Activated T-cell treated with anti-CD3 and anti-CD28 coated beads, Interleukin-2, amount 50 U/mL, for 4 hours (primary cell): ENCODE measurements at places on chromosomes 1 and 21. TPM values are rescaled to one million over a fixed set of nuclear protein-coding genes. Genes with fewer than 3 reads are reported as not detected.

Gene AQP10
- not detected for total RNA-seq

- DNase-seq, result no peak
Measured at GRCh38 chr1:59323879-59324278, 27.0 kb downstream of the FGGY start.

DNA sequence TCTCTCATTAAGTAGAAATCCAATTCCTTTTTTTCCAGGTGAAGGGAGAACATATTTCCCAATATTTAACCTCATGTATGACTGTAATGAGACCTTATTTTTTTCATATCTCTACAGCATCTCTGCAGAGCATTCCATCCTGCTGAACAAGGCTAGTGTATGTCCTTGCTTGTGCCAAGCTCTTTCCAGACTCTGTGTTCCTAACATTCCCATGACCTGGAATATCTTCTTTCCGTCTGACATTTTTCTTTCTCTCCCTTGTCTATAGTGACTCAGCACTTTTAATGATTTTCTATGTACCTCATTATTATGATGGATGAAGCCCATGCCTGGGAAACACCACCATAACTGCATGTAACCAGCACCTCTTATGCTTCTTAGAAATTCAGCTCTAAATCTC lies 278.3 kb upstream of the NRIP1 start:
- no peak for DNase-seq

Gene CR2
- total RNA-seq, result 0.43 TPM

Gene ERRFI1
- total RNA-seq, result 2.9 TPM

GRCh38 chr1:171509191-171509590 lies 23.9 kb downstream of the PRRC2C start:
- DNase-seq, result no peak

Gene PER3
- 4.3 TPM for total RNA-seq

Gene VANGL1
- total RNA-seq, result 1.8 TPM

Gene F5
- 149 TPM for total RNA-seq

DNA sequence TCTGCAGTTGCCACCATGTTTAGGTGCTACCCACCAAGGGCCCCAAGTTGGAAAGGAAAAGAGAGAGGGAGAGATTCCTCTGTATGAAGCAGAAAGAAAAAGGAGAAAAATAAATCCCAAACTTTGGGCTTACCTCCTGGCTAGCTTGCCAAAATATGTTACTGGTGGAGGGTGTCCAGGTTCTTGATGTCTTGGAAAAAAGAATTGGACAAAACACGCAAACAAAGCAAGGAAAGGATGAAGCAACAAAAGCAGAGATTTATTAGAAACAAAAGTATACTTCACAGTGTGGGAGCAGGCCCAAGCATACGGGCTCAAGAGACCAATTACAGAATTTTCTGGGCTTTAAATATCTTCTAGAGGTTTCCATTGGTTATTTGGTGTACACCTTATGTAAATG lies 204.5 kb upstream of the LRRC7 start:
- DNase-seq, result no peak

- no peak for DNase-seq
Measured at GRCh38 chr1:177902266-177902665, 67.6 kb downstream of the SEC16B start.

Gene DNASE2B
- total RNA-seq, result not detected

DNA sequence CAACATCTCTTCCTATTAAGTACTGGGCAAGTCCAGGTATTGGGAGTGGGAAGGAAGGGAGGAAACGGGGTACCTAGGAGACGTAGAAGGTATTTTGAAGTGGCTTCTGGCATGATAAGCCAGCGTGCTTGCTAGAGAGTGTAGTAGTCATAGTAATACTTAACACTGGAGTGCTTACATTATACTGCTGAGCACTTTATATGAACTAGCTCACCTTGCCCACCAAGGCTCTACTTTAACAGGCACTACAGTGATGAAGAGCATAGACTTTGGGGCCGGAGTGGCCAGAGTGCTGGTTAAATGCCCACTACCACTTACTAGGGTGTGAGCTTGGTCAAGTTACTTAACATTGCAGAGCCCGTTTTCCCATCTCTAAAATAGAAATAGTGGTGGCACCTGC lies 61.7 kb downstream of the ACP6 start:
- no peak for DNase-seq

- peak; percentile 30 for DNase-seq
Measured at GRCh38 chr1:52551507-52552235, 1.2 kb downstream of the TUT4 start.

GRCh38 chr1:118252624-118253023 lies 67.6 kb upstream of the SPAG17 start:
- no peak for DNase-seq

DNA sequence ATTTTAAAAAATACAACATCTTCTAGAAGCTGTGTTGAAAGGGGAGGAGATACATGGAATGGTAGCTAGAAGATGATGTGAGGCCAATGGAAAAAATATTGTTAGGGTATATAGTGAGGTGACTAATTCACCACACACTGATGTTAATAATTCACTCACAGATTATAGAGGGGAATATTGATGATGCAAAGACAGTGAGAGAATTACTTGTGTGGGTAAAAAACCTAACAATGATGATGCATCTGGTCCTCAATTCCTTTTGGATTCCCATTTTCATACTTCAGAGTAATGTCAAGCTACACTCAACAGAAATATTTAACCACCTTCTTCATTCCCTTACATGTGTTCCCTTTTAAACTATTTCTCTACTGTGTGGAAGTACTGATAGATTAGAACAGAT lies 169.5 kb upstream of the DPYD start:
- DNase-seq, result no peak

Gene DSCAM
- total RNA-seq, result not detected

Gene GNL2
- total RNA-seq, result 137 TPM

GRCh38 chr1:55015731-55016620 lies 17.2 kb downstream of the BSND start:
- no peak for DNase-seq

- DNase-seq, result no peak
Measured at GRCh38 chr1:74464037-74464436, 48.4 kb downstream of the LRRC53 start.

GRCh38 chr1:181179987-181180365 lies 91.5 kb downstream of the IER5 start:
- DNase-seq, result peak; percentile 22

Gene C1orf105
- total RNA-seq, result not detected

GRCh38 chr1:225354906-225355305 lies 72.9 kb downstream of the LBR start:
- no peak for DNase-seq

DNA sequence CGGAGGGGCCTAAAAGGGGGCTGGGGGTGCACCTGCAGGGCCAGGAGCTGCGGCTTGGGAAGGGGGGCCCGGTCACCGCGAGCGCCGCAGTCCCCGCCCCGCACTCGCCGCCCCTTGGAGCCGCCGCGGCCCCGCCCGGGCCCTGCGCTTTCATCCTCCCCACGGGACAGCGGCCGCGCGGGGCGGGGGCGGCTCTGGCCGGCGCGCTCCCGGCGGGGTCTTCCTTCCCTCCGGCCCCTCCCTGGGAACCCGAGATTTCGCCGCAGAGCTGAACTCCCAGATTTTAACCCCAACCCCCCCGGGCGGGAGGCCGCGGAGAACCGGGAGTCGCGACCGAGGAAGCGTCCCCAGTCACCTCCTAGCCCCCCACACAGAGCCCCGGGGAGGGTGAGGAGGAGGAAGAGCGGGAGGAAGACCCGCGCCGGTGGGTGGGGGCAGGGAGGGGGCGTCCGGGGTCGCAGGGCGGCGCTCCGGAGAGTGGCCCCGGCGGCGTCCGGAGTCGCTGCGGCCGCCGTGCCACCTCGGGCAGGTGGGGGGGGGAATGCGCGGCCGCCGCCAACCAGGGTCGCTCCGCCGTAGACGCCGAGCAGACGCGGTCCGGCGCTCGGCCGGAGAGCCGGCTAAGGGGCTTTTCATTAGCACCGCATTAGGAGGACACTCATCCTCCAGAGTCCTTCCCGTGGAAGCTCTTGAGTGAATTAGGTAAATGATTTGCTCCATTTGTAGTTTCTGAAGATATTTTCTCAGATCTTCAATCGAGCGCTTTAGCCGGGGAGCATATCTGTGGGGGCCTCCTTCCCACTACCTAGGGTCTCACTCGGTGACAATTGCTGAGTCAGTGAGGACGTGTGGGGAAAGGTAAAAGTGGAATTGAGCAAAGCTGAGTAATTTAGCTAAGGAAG lies 31.6 kb upstream of the NFIA start:
- DNase-seq, result no peak

GRCh38 chr1:245084551-245084950 lies 70.2 kb upstream of the KIF26B start:
- no peak for DNase-seq

DNA sequence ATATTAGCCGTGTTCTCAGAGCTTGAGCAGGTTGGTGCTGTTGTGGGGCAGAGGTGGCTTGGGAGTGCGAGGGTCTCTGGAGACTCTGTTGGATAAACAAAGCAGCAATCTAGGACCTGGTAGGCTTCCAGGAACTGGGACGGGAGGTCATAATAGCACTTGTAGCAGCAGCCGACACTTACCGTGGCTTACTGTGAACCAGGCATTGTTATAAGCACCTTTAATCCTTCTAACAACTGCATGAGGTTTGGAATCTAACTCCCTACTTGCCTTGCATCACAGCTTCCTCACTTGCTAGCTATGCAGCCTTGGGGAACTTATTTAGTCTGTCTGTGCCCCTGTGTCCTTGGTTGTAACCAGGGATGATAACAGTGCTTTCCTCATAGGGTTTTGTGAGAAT lies 94.9 kb downstream of the NAV1 start:
- no peak for DNase-seq

GRCh38 chr1:241156231-241156965 lies 200.6 kb downstream of the RGS7 start:
- no peak for DNase-seq

GRCh38 chr1:231272880-231273279 lies 31.9 kb downstream of the GNPAT start:
- DNase-seq, result no peak

- DNase-seq, result no peak
Measured at GRCh38 chr1:5447503-5447960, 544.7 kb downstream of the NPHP4 start.

GRCh38 chr21:37528150-37528937 lies 161.8 kb downstream of the DYRK1A start:
- DNase-seq, result no peak

DNA sequence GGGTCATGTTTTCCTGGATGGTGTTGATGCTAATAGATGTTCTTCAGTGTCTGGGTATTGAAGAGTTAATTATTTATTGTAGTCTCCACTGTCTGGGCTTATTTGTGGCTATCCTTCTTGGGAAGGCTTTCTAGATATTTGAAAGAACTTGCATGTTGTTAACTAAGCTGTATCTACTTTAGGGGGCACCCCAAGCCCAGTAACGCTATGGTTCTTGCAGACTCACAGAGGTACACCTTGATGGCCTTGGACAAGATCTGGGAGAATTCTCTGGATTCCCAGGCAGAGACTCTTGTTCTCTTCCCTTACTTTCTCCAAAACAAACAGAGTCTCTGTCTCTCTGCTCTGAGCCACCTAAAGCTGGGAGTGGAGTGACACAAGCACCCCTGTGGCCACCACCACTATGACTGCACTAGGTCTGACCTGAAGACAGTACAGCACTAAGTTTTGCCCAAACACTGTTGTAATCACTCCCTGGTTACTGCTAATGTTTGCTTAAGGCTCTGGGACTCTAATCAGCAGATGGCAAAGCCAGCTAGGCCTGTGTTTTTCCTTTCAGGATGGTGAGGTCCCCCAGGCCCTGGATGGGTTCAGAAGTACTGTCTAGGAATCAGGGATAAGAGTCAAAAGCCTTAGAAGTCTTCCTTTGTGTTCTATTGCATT lies 76.5 kb upstream of the C1orf21 start:
- DNase-seq, result no peak

- no peak for DNase-seq
Measured at GRCh38 chr1:212797681-212798080, 6.0 kb downstream of the TATDN3 start.

GRCh38 chr1:50970931-50971582 lies 1.0 kb downstream of the CDKN2C start:
- DNase-seq, result no peak

- DNase-seq, result no peak
Measured at GRCh38 chr1:65825741-65826140, 33.0 kb downstream of the PDE4B start.

Gene TDRD10
- not detected for total RNA-seq

DNA sequence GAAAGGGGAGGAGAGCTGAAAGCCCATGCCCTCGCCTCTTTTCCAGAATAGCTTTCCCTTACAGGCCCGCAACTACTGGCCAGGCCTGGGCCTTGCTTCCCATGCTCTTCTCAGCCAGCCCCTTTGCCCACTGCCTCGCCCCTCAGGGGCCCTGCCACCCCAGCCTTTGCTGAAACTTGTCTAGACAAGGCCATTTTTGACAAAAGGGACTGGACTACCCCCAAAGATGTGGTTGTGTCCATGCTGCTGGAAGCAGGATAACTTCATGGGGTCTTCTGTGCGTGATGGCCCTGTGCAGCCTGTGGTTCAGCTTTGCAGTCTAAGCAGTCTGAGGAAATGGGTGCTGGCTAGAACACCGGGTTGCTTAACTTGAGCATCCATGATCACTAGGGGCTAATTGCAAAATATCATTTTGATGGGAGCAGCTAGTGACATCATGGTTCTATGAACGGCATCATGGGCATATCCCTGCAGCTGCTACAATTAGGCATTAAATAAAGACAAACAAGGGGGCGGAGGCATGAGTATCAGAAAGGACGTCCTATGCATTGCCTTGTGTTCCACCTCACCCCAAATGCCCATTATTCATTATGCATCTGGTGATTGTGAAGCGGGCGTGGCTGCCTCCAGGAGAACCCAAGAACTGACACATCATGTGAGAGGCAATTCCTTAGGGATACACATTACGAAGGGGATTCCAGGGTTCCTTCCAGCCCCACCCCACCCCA lies 36.8 kb downstream of the NTPCR start:
- DNase-seq, result no peak

DNA sequence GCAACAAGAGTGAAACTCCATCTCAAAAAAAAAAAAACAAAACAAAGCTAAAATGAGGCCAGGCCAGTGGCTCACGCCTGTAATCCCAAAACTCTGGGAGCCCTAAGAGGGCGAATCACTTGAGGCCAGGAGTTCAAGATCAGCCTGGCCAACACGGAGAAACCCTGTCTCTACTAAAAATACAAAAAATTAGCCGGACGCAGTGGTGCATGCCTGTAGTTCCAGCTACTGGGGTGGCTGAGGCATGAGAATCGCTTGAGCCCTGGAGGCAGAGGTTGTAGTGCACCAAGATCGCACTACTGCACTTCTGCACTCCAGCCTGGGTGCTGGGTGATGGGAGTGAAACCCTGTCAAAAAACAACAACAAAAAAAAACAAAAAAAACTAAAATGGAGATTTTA lies 191.2 kb upstream of the SGIP1 start:
- DNase-seq, result no peak

DNA sequence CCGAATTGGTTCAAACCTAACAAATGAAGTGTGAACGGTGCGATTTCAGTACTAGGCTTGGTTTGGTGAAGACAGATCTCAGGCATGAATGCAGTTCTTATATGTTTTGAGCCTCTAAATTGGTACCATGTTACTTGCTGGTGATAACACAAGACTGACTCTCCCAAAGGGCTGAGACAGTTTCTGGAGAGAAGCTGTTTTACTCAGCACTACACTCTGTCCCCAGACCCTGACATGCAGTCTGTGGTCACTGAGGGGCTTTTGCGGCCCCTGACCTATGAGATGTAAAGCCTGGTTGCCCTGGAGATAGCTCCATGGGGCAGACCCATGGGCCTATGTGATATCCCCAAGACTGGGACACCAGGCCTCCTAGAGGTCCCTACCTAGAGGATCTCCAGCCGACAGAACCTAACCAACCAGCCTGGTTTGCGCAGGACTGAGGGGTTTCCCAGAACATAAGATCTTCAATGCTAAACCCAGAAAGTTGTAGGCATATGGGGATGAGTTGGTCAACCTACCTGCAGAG lies 19.4 kb upstream of the FOXE3 start:
- DNase-seq, result no peak
